HCT116 (cell line): ENCODE measurements at places on chromosomes 7 and 10. TPM values are rescaled to one million over a fixed set of nuclear protein-coding genes. Genes with fewer than 3 reads are reported as not detected.

The GRM3 gene
- total RNA-seq = not detected

DNA sequence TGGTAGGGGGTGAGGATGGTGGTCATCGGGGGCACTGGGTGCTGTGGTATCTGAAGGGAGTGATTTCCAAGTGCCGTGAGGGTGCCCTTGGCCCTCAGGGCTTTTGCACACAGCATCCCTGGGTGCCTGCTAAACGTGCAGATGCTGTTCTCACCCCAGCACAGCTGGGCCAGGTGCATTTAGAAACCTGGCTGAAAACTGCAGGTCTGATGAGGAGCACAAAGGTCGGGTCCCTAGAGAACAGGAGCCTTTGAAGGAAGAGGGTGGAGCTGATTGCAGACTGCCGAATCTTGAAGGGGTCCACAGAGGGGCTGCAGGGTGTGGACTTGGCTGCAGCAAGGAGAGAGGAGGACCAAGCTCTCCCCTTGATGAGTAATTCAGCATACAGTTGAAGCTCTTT lies 32.0 kb downstream of the ZMIZ1 start:
- peaks cover 25% of the 10 kb centered on the region for H3K4me1 ChIP-seq
- H3K27me3 ChIP-seq = no peaks in the 10 kb centered on the region
- H3K4me3 ChIP-seq = no peak overlapping the region
- DNase-seq = no peak
- H3K27ac ChIP-seq = no peak overlapping the region
- H3K36me3 ChIP-seq = no peaks in the 10 kb centered on the region

DNA sequence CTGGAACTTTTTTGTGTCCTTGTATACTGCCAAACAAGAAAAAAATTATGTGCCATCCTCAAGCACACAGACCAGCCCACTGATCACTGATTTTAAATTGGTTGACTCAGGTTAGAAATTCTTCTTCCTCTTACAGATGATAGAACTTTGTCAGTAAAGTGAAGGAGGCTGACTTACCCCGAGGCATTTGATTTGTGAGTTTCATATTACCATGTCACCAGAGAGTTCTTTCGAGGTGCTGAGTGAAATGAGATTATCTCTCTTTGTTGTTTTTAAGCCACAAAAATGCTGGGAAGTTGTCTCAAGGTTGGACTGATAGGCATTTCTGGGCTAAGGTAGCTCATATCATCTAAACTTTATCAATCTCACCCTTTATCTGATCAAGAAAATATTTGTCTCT lies 78.8 kb upstream of the FAM180A start:
- H3K4me1 ChIP-seq = no peaks in the 10 kb centered on the region
- H3K36me3 ChIP-seq = no peaks in the 10 kb centered on the region
- peaks cover 5% of the 10 kb centered on the region; the same call in 1 of the 2 replicates for H3K27me3 ChIP-seq
- no peak overlapping the region for H3K4me3 ChIP-seq
- no peak for DNase-seq

GRCh38 chr7:142012825-142013511 lies 17.3 kb downstream of the MGAM start:
- H3K27ac ChIP-seq = no peak overlapping the region
- H3K36me3 ChIP-seq = no peaks in the 10 kb centered on the region
- H3K27me3 ChIP-seq = no peaks in the 10 kb centered on the region
- no peak for DNase-seq
- H3K4me1 ChIP-seq = no peaks in the 10 kb centered on the region
- no peak overlapping the region for H3K4me3 ChIP-seq
